ENCODE measurements at places on chromosomes 5 and 9.
A peak's percentile ranks its signal among the peaks of the same experiment; 100 is the strongest.

- no peak for DNase-seq
Observed at GRCh38 chr5:160442824-160443431, 21.3 kb downstream of the PTTG1 start.

- no peak for DNase-seq
Observed at GRCh38 chr9:125633116-125633745, 73.8 kb downstream of the MAPKAP1 start.

DNA sequence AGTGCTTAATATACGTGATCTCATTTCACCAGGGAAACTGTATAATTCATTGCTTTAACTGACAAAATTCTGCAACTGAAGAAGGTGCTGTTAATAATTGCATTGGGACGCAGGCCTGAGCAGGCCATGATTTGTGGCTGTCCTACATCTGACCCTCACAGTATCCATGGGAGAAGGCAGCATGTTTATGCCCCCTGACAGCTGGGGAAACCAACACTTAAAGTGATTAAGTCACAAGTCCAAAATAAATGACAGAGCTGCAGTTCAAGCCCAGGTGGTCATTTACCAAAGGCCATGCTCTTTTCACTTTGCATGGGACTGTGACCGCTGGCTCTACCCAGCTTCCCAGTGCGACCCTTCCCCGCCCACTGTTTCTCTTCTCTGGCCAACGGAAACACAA lies 30.5 kb upstream of the KCNMB1 start:
- no peak for DNase-seq

DNA sequence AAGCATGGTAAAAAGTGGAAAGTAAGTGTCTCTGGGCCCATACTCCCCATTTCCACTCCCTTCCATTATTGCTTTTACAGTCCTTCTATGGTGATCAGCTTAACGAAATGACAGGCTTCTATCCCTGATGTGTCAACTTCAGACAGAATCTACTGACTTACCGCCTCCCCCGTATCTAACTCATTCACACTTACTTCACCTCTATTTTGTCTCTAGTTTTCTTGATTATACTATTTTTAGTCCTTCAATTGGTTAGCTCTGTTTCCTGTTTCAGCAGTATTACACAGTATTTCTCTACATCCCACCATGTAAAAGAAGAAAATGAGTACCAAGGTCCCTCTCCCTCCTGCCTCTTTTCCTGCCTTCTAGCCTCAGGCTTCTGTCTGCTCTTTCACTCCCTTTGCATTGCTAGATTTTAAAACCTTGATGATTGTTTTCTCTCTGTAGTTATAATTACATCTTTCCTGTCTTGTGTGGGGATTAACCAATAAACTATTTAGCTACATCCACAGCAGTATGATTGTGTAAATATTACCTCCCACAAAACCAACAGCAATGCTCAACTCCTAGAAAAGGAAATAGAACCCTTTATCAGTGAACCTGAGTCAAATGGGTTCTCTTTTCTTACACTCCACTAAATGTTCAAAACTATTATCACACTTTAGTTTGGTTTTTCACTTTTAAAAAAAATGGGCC lies 53.4 kb downstream of the GNAQ start:
- DNase-seq: no peak

DNA sequence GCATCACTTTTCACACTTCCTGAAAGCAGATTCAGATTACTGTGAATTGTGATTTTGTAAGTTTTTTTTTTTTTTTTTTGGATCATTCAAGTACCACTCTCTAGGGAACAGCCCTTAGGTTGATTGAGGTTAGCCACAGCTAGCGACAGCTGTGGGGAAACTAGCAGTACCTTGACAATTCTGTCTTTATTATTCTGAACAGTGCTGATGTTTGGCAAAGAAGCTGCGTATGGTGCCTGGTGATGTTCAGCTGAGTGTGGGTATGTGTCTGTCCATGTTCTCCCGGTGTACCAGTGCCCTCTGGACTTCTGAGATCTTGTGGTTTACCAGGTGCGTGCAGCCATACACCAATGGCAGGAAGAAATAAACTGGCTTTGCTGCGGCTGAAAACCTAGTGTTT lies 117.3 kb upstream of the PLPPR1 start:
- peak; percentile 70 for DNase-seq

GRCh38 chr9:26850995-26851394 lies 41.6 kb downstream of the CAAP1 start:
- no peak for DNase-seq

DNA sequence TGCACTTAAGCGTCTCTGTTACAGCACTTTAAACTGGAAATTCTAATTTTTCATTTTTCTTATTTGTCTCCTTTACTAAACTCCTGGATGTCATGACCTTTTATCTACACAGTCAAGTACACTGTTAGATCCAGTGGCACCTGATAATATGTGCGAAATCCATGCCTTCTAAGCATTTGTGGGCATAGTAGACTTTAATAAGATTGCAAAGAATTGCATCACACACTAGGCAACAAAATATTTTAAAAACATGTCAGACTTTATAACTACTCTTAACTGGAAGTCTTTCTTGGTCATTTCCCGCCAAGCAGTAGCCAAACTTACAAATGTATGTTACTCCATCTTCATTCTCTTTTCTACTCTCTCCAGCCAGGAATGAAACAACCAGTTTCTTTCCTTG lies 5.0 kb upstream of the SPINK1 start:
- DNase-seq: no peak

GRCh38 chr5:156469636-156470035 lies 142.7 kb downstream of the SGCD start:
- no peak for DNase-seq
